ENCODE measurements at places on chromosomes 16 and 17.
A peak's percentile ranks its signal among the peaks of the same experiment; 100 is the strongest.

DNA sequence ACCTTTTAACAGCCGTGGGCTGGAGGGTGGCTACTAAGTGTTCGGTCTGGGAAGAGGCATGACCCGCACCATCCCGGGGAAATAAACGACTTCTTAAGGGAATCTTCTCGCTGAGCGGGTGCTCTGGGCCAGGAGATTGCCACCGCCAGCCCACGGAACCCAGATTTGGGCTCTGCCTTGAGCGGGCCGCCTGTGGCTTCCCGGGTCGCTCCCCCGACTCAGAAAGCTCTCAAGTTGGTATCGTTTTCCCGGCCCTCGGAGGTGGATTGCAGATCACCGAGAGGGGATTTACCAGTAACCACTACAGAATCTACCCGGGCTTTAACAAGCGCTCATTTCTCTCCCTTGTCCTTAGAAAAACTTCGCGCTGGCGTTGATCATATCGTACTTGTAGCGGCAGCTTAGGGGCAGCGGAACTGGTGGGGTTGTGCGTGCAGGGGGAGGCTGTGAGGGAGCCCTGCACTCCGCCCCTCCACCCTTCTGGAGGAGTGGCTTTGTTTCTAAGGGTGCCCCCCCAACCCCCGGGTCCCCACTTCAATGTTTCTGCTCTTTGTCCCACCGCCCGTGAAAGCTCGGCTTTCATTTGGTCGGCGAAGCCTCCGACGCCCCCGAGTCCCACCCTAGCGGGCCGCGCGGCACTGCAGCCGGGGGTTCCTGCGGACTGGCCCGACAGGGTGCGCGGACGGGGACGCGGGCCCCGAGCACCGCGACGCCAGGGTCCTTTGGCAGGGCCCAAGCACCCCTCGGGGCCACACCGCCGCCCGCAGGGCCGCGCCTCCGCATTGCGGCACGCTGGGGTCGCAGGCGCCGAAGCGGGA, 3.6 kb upstream of the CBX4 start:
- no peak for DNase-seq

GRCh38 chr17:74824961-74825627, 34.6 kb downstream of the GRIN2C start:
- no peak for DNase-seq

- no peak for DNase-seq
These were observed 407.6 kb upstream of the PSMD7 start for GRCh38 chr16:73888840-73889490.

DNA sequence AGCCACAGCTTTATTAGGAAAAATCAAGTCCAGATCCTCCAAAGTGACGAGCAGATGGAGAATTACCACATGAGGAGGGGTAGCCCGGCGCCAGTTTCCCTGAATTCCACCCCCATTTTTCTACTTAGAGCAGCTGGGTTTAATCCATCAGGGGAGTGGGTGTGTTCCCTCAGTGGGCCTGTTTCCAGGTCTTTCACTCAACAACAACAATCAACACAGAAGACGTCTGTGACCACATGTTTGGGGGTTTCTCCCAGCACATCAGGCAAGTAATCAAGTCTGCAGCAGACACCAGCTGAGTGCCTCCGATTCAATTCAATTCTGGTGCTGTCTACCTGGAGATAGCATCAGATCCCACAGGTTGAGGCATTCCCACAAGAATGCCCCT, 6.8 kb downstream of the SLC6A2 start:
- DNase-seq: no peak

GRCh38 chr17:74497471-74497870, 31.0 kb downstream of the CD300A start:
- no peak for DNase-seq

GRCh38 chr17:34368946-34369500, 6.0 kb upstream of the CCL1 start:
- DNase-seq: peak; percentile 15

GRCh38 chr16:26078716-26079355, 387.1 kb downstream of the HS3ST4 start:
- DNase-seq: no peak

- DNase-seq: no peak
These were observed 24.8 kb downstream of the RAD51D start for GRCh38 chr17:35094902-35095301.

DNA sequence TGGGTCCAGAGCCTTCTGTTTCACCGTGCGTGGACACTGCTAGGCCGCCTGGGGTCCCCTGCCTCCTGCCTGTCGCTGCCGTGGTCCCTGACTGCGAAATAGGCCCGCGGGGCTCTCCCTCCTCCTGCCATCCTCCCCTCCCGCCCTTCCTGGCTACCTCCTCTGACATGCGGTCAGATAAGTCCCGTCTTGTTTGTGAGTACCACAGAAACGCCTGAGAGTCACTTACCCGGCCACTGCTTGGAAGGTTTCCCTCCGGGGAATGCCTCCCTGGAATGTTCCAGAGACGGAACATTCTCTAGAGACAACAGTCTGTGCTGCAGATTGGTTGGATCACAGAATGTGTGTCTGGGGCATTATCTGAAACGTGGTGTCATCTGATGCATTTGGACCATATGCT, 22.7 kb downstream of the CIBAR2 start:
- no peak for DNase-seq

DNA sequence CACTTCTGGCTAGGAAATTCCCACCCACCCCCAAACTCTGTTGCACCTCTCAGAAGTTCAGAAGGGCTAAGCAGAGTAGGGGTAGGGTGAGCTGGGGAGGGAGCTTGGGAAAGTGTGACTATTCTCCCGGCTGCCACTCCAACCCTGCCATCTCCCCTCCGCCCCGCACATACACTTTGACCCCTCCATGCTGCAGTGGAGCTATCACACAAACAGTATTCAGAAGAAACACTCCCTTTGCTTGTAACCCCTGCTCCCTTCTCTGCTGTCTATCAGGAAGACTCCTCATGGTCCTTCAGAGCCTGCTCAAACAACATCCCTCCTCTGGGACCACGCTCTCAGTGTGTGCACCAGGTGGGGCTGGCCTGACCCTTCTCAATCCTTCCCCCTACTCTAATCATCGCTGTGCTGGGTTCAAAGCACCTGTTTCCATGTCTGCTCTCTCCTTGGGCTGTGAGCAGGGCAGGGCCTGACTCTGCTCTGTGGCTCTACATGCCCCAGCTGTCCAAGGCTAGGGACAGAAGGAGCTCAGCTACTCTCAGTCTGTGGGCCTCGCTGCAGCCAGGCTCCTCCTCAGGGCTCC, 8.6 kb downstream of the SLC13A5 start:
- no peak for DNase-seq

GRCh38 chr17:55344514-55344997, 77.1 kb downstream of the MMD start:
- no peak for DNase-seq

- peak; percentile 2 for DNase-seq
These were observed 3.5 kb downstream of the KRT40 start for GRCh38 chr17:40980596-40980995.

- DNase-seq: no peak
These were observed 74.7 kb upstream of the TOX3 start for GRCh38 chr16:52621651-52622050.

DNA sequence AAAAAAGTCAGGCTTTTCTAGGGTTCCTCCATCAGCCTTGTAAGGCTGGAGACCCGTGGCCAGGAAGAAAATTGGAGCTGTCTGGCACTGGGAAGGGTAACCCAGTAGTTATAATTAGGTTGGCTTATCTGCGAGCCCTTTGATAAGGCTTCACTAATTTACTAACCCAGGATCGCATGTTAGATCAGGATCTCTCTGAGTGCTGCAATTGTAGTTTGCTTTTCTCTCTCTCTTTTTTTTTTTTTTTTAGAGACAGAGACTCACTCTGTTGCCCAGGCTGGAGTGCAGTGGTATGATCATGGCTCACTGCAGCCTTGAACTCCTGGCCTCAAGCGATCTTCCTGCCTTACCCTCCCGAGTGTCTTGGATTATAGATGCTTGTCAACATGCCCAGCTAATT, 17.0 kb downstream of the ABCC1 start:
- no peak for DNase-seq

DNA sequence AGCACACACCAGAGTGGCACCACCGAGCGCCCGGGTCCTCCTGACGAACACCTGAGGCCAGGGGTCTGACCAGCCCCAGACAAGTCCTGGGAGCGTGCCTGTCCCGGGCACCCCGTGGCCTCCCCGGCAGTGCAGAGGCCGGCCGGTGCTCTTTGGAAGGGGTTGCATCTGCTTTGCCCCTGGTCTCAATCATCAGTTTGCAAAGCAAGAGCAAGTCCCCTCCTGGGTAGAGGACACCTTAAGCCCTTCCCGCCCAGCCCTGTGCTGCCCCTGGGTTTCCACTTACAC, 11.6 kb upstream of the CAPN15 start:
- no peak for DNase-seq

DNA sequence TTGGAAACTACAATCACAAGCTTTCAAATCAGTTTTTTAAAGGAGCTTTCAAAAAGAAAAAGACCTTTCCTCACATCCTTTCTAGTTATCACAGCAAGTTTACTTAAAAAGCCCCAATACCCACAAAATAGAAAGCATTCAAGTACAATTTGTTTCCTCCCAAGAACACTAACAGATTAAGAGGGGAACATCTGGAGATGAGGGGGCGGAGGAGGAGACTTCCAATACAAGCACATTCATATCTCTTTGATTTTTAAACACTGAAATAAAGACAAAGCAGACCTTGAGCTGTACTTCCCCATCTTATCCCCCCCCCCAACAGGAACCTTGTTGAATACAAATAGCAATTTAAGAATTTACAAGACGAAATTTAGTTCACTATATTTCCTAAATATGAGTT, 2.0 kb downstream of the YWHAE start:
- DNase-seq: no peak

DNA sequence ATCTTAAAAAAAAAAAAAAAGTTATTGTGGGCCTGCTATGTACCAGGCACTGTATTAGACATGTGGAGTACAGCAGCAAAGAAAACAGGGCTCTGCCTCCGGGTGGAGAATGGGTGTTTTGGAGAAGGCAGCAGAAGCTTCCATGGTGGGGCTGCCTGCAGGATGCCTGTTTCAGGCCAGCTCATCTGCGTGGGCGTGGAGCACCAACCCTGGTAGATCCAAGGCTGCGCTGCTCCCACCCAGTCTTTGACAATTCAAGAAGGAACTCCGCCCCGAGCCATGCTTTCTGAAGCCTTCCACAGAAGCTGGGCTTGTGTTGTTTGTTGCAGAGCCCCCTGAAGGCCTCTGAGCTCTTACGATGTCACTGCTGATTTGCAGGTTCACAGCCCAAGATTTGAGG, 23.2 kb upstream of the CACNG1 start:
- no peak for DNase-seq

DNA sequence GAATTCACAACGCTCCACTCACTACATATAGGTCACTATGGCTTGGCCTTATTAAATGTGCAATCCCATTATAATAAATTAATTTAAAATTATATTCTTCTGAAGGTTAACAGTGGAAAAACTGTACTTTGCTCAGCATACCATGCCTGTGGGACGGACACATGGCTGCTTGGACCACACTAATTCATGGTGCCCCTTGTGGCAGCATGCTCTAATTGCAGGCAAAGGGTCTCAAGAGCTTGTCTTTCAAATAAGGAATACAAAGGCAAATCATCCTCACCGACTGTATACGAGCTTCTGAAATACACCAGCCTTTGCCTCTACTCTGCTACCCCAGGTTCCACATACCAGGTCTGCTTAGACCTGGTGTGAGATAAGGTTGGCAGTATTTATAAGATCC, 11.7 kb downstream of the SMPD3 start:
- DNase-seq: no peak

GRCh38 chr17:14332331-14332730, 31.4 kb downstream of the HS3ST3B1 start:
- DNase-seq: no peak

- no peak for DNase-seq
These were observed 12.2 kb downstream of the CD2BP2 start for GRCh38 chr16:30342751-30343490.

- no peak for DNase-seq
These were observed 159.5 kb downstream of the CCDC182 start for GRCh38 chr17:57585341-57586195.

DNA sequence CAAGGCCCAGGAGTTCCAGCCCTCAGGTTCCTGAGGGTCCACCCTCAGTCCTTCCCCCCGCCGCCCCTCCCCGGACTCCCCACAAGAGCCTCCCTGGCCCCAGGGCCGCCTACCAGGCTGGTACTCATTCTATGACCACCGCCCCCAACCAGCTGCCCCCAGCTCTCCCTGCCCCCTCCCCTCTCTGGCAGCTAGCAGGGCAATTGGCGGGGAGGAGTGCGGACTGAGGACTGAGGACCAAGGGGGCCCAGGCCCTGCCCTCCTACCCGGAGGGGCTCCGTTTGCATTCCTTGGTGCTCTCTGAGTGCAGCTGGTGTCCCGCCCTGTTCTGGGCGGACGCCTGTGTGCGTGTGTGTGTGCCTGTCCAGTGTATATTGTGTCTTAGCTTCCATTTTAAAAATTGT, 19.1 kb downstream of the UNC13D start:
- no peak for DNase-seq

DNA sequence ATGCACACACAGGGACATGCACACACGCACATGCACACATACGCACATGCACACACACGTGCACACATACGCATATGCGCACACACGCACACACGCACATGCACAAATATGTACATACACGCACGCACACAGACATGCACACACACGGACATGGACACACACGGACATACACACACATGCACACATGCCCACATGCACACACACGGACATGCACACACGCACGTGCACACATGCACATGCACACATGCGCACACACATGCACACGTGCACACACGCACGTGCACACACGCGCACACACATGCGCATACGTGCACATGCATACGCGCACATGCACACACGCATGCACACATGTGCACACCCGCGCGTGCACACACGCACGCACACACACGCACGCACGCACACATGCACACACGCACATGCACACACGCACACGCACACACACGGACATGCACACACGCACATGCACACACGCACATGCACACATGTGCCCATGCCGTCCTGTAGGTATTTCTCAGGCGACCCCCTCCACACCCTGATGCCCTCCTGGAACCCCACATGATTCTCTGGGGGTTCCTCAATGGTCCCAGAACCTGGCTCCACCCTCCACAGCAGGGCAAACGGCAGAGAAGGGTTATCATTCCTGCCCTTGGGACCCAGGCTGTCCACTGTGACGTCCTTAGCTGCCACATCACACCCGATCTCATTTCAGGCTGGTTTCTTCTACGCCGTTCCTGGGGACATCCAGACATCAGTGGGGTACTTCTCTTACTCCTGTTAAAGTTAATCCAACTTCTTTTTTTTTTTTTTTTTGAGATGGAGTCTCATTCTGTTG, 9.6 kb upstream of the RBFOX3 start:
- no peak for DNase-seq

- no peak for DNase-seq
These were observed 34.1 kb downstream of the TK2 start for GRCh38 chr16:66515596-66516508.
